Activated CD4-positive, alpha-beta T cell treated with anti-CD3 and anti-CD28 coated beads, Interleukin-2, amount 50 U/mL, for 24 hours (primary cell): ENCODE measurements at places on chromosomes 16 and 17.
A peak's percentile ranks its signal among the peaks of the same experiment; 100 is the strongest.

DNA sequence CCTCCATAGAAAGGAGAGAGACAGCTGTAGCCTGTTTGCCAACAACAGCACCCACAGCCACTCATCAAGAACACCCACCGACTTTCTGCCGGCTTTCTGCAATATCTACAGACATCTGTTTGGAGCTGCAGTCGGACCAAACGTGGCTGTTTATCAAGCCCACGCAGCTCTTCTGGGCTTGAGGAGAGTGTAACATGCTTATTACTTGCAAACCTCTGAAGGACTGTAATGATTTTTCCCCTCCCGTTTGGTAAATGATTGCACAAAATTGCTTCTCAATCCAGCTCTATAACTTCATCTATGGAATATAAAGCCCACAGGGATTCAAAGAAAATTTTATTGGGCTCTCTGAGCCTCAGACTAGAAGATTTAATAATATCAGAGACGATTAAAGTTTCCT is 100.5 kb downstream of the VAT1L start:
- DNase-seq: no peak

GRCh38 chr16:76197900-76198299 is 79.3 kb upstream of the CNTNAP4 start:
- DNase-seq: no peak

DNA sequence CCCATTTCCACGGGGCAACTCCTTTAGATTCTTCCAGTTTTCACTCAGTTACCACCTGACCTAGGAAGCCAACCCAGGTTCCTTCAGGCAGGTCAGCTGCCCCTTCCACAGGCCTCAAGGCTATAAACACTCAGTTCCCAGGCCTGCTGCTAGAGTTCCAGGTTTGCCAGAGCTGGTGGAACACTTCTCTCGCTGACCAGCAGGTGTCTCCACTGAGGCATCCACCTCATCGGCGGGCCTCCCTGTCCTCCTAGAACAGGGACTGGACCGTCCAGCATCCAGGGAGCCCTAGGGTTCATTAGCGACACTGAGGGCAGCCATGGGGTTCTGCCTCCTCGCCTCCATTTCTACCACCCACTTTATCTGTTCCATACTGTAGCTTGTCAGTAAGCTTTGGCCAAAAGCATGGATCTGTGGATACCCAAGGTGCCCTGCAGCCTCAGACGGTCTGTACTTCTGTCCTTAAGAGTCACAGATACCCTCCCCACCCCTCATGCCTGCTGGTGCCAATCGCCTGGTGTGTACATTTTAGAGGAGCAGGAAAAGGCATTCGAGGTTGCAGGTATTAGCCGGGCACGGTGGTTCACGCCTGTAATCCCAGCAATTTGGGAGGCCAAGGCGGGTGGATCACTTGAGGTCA is 29.0 kb downstream of the PIMREG start:
- DNase-seq: peak; percentile 58

DNA sequence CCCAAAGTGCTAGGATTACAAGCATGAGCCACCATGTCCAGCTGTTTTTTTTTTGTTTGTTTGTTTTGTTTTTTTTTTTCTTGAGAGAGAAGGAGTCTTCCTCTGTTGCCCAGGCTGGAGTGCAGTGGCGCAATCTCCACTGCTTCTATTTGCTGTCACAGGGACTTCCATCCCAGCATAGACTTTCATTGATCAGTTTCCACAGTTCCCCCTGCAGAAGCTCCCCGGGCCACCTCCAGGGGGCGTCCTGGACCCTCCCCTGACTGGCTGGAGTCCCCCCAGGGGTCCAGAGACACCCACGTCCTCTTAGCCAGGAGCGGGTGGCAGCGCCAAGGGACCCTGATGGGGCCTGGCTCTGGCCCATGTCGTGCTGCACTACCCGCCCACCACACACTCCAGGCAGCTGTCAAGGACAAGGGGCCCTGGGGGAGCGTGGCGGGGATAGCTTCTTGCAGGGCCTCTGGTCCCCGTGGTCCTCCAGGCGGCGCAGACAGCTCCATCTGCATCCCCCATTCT is 3.1 kb upstream of the NPW start:
- no peak for DNase-seq
